ENCODE measurements at places on chromosomes 4 and X. TPM values are rescaled to one million over a fixed set of nuclear protein-coding genes. Genes with fewer than 3 reads are reported as not detected.

The DTHD1 gene
- not detected for total RNA-seq

The GLUD2 gene
- total RNA-seq, result 0.68 TPM

The PAQR3 gene
- total RNA-seq, result 11.8 TPM

GRCh38 chr4:133777661-133778060 lies 423.9 kb downstream of the PABPC4L start:
- DNase-seq, result no peak

The TEX11 gene
- not detected for total RNA-seq

The LRIT3 gene
- not detected for total RNA-seq

DNA sequence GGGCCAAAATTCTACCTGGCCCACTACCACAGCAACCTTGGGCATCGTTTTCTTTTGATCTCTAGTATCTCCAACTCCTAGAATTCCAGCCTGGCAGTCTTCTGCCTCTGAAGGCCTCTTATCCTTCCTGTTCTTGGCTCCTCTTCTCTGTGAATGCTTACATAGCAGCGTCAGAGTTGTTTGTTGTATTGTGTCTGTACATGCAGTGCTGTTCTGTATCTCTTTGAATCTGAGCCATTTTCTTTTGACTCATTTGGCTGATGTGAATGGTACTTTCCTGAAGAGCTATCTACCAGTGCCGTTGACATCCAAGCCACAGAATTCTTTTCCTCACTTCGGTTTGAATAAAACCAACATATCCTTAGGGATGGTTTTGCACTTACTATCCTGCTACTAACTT lies 79.2 kb downstream of the TMEM164 start:
- DNase-seq, result peak; percentile 16

The CT47A7 gene
- total RNA-seq, result not detected

GRCh38 chr4:108360754-108361445 lies 192.2 kb upstream of the LEF1 start:
- no peak for DNase-seq

DNA sequence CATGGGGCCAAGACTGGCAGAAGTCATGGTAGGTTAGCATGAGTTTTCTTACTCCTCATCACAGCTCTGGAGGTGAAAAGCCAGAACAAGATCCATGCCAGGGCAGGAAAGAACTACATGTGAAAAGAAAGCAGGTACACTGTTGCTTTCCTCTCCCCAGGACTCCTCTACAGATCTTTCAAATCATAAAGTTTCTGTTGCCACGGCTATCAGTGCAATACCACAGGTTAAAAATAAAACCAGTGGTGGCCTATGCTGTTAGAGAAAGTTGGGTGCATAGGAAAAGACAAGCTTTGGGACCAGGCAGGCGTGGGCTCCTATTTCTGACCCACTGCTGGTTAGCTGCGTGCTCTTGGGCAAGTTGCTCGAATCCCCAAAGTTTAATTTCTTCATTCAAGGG lies 81.4 kb downstream of the SH3RF1 start:
- DNase-seq, result no peak

The CNGA2 gene
- not detected for total RNA-seq

DNA sequence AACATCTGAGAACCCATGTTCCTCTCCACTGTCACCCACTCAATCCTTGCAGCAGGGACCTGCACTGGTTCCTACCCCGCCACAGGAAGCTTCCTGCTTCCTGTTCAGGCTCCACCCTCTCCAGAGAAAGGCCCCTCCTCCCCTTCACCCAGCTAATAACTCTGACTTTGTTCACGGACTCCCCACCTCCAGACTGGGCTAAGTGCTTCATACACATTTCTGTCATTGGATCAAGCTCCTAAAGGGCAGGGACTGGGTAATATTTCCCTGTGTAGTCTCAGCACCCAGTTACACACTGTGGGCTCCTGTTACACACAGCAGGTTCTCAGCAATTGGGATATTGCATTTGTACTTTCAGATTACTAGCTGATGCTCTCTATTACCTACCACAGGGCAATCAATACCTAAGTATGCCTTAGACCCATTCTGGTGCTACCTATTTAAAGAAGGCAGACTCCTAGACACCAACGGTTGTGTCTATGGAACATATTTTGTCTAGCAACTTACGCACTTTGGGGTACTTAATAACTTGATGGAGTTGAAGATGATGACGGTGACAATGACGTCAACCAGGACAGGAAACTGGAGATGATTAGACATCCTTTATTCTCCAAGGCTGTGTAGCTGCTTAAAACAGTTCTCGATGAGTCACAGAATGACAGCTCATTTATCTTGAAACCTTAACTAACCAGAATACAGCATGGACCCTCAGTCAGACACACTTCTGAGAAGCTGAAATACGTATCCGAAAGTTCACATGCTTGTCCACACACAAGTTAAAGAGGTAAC lies 58.1 kb downstream of the MAML3 start:
- DNase-seq, result peak; percentile 85

DNA sequence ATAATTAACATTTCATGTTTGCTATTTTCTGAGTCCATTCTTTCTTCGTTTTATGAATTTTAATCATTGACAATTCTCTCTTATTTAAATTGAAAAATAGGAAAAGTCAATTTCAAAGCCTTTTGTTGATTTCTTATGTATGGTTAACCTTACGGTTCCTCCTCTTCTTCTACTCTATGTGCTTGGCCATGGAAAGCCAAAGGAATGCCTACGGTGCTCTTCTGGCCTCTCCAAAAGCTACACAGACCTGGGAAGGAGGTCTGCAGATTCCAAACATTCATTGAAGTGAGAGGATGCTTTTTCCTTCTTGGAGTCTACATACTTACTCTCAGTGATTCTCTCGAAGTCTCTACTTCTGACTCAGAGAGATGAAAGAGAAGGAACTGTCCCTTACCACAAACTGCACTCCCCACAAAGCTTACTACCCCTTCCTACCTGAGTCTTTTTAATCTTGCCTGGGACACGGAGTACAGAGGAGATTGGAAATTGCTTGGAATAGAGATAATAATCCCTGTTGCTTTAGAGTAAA lies 863.1 kb upstream of the FTHL17 start:
- no peak for DNase-seq

The STATH gene
- not detected for total RNA-seq

- no peak for DNase-seq
Observed at GRCh38 chr4:130073145-130073790, 977.3 kb downstream of the C4orf33 start.

The CYLC1 gene
- total RNA-seq, result not detected

The BST1 gene
- 5.9 TPM for total RNA-seq

DNA sequence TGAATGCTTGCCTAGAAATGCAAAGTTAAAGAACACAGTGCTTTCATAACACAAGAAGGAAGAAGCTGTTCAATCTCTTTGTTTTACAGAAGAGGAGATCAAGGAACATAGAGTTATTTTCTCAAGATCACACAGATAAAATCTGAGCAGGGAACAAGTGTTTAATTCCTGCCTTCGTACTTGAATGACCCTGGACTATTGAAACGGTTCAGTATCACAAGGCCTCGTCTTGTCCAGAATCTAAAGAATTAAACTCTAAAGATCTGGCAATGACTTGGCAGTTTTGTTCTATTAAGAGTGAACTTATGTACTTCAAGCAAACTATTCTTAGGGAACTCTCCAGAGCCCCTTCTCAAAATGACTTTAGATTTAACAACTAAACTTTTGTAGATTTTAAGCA lies 97.7 kb downstream of the ANXA5 start:
- DNase-seq, result no peak
